ENCODE measurements at places on chromosomes 2 and 18. TPM values are rescaled to one million over a fixed set of nuclear protein-coding genes. Genes with fewer than 3 reads are reported as not detected.
A peak's percentile ranks its signal among the peaks of the same experiment; 100 is the strongest.

CHAC2 gene
- 2.4 TPM for total RNA-seq

- no peak for DNase-seq
Measured at GRCh38 chr2:102154946-102155702, 12.6 kb downstream of the IL1R1 start.

- no peak for DNase-seq
Measured at GRCh38 chr2:96699021-96699420, 40.8 kb downstream of the LMAN2L start.

GRCh38 chr2:70069049-70069448 is 18.2 kb upstream of the PCBP1 start:
- no peak for DNase-seq

DNA sequence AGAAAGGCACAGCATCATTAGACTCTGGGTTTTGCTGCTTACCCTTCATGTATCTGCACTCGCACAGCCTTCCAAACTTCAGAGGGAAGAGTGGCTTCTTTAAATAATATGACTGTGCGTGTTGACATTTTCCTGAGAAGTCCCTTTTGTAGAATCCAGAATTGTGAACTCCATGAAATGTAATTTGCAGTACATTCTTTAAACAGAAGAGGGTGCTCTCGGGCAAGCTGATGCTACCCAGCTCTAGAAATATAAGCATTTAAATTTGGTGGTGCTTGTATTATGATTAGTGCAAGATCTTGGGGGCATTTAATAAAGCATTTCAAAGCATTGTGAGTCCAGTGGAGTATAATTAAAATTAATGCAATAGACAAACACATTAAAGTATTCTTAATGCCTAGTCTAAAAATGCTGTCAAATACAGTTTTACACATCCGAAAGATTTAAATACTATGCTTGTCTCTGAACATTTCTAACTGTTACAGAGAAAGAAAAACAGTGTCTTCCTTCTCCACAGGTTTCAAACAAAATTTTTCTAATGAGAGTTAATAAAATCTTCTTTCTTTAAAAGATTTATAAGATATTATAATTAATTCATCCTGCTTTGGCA is 17.3 kb upstream of the GTF2A1L start:
- DNase-seq, result no peak

ATF2 gene
- 33.4 TPM for total RNA-seq

DNA sequence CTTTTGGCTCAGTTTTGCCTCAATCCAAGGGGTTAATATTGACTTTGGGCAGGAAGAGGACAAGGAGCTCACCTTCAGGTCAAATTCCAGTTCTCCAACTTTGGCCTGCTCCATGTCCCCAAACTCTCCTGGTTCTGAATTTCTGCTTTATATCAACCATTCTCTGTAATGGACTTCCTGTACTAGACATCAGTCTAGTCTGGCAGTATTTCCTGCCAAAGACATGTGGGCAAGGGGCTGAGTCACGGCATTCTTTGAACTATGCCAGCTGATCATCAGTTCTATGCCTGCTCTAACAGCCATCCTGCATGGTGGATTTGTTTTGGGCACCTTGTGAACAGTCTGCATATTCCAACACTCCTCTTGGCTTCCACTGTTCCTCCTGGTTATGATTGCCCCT is 199.4 kb downstream of the ZEB2 start:
- peak; percentile 82 for DNase-seq

DNA sequence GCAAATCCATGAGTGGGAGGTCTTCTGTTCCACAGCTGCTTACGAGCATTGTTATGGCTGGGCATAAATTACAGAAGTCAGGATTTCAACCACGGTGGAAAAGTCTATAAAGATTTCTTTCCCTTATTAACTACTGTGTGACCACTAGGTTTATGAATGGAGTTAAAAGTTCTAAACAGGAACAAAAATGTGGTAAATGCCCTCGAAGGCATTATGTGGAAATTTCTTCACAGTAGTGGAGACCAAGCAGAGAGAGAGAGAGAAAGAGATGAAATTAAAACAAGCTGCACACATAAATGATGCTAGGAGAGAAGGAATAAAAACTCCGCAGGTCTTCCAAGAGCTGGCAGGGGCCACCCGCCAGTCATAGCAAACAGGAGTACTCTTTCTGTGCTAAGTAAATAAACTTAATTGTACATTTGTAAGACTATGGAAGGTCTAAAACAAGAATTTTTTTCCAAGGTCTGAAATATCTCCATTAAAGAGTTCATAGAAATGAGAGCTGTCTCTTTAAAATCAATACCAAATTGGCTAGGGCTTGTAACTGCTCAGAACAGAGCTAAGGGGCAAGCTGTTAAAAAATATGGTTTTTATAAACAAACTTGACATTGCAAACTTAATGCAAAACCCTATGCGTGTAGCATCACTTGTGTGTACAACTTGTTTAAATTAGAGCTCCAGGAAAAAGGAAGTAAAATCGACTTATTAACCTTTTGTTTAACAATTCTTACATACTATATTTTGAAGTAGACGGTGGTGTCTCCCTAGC is 438.2 kb downstream of the MEIS1 start:
- DNase-seq, result no peak

GRCh38 chr18:50696436-50696835 is 123.4 kb downstream of the MRO start:
- no peak for DNase-seq

RTP5 gene
- not detected for total RNA-seq

GRCh38 chr18:34522603-34523002 is 187.5 kb upstream of the DTNA start:
- DNase-seq, result no peak

CFC1 gene
- total RNA-seq, result not detected

MYO1B gene
- total RNA-seq, result 123 TPM

IKZF2 gene
- 5.2 TPM for total RNA-seq

KCNIP3 gene
- 14.1 TPM for total RNA-seq

DNA sequence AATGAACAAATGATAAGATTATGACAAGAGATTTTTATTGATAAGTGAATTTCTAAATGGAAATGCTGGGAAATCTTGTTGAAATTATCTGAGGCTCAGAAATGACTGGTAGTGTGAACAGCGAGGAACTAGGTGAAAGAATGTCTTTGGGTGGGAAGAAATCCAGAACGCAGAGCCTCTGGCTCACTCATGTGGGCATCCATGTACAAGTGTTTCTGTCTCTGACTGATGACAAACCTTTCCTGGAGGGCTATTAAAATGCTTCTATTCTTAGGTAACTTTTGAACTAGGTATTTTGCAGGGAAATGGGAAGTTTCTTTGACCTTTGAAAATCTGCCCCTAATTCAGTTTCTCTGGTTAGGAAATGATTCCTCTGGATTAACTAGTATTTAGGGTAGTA is 598.6 kb downstream of the SLC4A3 start:
- no peak for DNase-seq

CERKL gene
- total RNA-seq, result not detected

NYAP2 gene
- not detected for total RNA-seq

DYNAP gene
- not detected for total RNA-seq

- DNase-seq, result no peak
Measured at GRCh38 chr2:172412984-172413492, 14.3 kb upstream of the ITGA6 start.

- no peak for DNase-seq
Measured at GRCh38 chr2:223652902-223653301, 50.7 kb upstream of the SCG2 start.

- DNase-seq, result no peak
Measured at GRCh38 chr2:190876631-190877030, 4.0 kb upstream of the GLS start.

DNA sequence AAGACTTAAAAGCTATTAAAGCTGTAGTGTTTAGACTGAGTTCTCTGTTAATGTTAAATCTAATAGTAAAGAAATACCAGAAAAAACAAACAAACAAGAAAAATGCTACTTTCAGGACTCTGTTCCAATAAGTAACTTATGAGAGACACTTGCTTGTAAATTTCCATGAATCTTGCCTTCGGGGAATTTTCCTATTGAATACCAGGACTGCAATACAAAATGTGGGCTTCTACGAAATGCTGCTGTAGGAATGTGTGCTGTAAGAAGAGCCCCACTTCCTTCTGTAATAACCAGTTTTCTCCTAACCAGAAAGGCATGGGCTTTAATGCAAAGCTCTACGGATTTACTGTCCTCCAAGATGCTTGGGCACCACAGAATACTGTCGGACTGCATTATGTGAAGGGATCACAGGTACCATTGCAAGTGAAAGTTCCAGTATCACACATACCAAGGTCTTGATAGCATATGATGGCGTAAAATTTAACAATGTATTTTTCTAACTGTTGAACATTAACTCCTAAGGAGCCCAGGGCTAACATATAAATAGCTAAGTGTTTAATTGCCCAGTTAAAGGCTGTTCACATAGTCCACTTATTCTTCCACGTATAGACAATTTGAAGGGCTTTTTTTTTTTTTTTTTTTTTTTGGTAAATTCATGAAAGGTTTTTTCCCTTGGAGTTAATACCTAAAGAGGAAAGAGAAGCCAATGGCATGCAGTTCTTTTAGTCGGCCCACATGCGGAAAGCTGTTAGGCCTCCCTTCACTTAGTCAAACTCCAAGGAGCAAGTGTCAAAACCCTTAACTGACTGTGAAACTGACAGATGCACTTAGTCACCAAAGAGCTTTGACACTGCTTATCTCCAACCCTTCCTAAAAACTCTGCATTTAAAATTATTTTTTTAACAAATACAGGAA is 564.0 kb upstream of the POU3F3 start:
- DNase-seq, result no peak

INHBB gene
- total RNA-seq, result 1.8 TPM

GRCh38 chr2:197086500-197086899 is 160.0 kb upstream of the PGAP1 start:
- DNase-seq, result no peak

DNA sequence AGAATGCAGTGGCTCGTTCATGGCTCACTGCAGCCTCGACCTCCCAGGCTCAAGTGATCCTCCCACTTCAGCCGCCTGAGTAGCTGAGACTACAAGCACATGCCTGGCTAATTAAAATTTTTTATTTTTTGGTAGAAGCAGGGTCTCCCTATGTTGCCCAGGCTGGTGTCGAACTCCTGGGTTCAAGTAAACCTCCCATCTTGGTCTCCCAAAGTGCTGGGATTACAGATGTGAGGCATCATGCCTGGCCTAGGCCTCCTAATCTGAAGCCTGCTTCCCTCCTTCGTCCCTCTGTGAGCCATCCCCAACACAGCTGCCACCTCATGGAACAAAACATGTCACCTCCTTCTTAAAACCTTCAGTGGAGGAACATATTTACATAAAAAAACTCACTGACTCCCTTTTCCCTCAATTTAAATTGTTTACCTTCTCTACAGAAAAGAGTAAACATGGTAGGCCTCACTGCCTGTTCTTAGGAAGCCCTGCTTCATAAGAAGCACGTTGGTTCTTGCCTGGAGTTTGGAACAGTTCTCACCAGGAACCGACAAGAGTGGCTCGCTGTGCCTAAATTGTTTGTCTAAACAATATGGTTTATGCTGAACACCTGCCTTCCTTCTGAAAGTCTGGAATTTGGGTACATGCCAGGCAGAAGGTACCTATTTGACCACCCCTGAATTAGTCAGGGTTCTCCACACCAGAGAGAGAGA is 12.1 kb upstream of the RHOB start:
- no peak for DNase-seq

FEV gene
- not detected for total RNA-seq

MZT2B gene
- 203 TPM for total RNA-seq

- DNase-seq, result no peak
Measured at GRCh38 chr2:166961933-166962332, 73.7 kb downstream of the XIRP2 start.

GRCh38 chr2:143726151-143726845 is 597.1 kb downstream of the ARHGAP15 start:
- no peak for DNase-seq

- no peak for DNase-seq
Measured at GRCh38 chr2:126372406-126372805, 283.6 kb upstream of the GYPC start.

CNGA3 gene
- not detected for total RNA-seq

TWIST2 gene
- total RNA-seq, result 66.9 TPM

CGREF1 gene
- total RNA-seq, result 29.1 TPM

GRCh38 chr2:135327146-135327545 is 203.9 kb downstream of the ZRANB3 start:
- DNase-seq, result no peak

DNA sequence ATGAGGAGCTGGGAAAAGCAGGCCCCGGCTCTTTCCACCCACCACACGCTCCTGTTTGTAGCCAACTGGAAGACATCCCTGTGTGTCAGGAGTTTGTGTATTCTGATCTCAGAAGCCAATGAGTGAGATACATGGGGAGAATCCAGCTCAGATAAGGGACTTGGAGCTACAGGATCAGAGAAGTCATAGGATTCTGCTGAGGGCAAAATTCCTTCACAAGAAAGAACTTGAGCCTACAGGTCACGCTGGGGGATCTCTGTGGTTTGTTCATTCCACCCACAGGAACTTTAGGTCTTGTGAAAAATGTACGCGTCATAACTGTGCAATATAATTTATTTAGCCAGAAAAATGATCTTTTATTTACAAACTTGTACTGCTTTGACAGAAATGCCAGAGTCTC is 80.1 kb upstream of the SMIM21 start:
- no peak for DNase-seq

IL36RN gene
- total RNA-seq, result not detected

CPO gene
- total RNA-seq, result not detected

TEKT4 gene
- total RNA-seq, result not detected

DNA sequence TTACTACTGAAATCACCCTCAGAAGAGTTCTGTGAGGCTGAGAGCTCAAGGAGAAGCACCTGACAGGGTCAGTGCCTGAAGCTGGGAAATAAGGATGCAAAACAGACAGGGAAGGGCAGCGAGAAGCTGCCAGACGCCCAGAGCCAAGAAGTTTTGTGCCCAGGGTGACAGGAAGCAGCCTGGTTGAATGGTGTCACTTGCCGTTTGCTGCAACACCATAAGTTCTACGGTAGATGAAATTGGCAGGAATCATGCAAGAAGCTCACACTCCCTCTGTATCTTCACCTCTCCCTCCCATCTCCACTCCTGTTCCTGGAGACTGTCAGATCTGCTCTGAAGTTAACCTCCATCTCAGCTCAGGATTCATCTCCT is 117.0 kb upstream of the SLC14A2 start:
- no peak for DNase-seq

DNA sequence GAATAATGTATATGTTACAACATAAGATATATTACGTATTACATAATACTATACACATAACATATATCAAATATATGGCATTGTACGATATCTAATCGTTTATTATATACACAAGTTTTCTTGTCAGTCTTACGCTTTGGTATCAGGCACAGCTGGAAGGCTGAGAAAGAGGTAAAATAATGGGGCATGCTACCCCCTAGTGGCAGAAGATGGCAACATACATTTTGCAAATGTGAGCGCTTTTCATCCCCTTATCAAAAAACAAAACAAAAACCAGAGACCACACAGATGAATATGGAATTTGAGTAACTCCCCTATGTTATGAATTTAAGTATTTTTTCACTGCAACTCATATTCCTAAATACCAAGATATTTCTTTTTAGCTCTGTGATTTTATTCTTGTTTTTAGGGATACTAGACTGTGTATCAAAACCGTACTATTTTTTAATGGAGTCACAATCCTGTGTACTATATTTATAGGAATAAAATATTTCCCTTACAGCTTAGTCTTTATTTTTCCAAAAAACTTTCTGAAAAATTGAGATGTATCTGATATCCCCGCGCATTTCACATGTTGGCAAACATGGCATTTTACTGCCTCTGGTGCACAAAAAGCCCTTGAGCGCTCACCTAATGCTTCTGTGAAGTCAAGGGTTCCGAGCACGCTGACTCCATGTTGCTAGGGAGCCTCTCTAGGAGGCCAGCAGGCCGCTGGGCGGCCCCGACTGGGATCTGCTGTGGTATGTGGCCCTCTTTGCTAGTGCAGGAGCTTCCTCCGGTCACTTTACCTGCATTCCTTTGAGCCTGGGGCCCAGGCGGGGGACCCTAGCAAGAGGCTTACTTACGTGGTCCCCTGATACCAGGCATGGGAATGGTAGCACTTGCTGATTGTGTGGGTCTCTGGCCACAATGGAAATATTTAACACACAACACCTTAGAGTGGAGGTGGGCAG is 62.5 kb downstream of the SLC4A3 start:
- peak; percentile 31 for DNase-seq

MC4R gene
- total RNA-seq, result not detected
